ENCODE measurements at places on chromosomes 1 and 21.

GRCh38 chr1:150876119-150876454 is 312 bp downstream of the ARNT start:
- DNase-seq, result no peak

- no peak for DNase-seq
These were observed 4.6 kb downstream of the DR1 start for GRCh38 chr1:93350322-93350721.

DNA sequence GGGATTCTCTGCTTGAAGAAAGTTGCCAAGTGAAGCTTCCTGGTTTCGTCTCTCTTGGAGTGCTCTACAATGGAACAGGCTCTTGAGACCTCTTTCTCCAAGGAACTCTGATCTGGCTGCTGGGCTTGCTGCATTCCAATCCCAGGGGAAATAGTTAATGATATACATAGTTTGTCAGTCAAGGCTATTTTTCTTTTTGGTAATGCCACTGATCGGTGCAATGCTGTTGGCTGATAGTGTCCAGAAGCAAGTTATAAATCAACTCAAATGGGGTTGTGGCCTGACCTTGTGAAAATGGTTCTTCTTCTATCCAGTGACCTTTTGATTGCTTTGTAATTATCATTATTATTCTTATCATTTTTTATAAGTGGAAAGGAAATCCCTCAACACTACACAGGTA is 48.4 kb upstream of the TNFSF18 start:
- no peak for DNase-seq

- DNase-seq, result no peak
These were observed 106.8 kb downstream of the LMO4 start for GRCh38 chr1:87435484-87435883.

DNA sequence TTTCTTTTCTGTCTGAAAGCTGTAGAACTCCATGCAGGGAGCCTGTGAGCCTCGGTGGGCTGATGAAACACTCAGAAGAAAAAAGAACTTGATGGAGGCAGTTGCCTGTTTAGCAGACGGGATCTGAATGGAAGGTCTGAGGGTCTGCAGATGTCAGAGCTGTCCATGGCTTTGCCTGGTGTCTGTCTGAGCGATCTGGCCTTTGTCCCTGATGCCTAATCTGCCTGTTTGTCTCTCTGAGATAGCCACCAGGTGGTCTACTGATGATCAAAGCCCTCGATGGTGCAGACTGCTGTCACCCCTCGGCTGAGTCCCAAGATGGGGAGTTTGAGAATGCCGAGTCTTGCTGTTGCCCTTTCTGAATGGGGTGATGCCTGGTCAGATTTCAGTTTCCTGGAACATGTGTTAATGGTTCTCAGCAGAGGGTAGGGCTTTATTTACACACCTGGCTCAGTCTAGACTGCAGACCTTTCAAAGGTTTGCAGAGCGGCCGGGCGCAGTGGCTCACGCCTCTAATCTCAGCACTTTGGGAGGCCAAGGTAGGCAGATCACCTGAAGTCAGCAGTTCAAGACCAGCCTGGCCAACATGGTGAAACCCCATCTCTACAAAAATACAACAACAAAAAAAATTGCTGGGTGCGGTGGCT is 90.4 kb downstream of the KIF26B start:
- no peak for DNase-seq

GRCh38 chr1:231613419-231614349 is 12.9 kb upstream of the DISC1 start:
- DNase-seq, result no peak

DNA sequence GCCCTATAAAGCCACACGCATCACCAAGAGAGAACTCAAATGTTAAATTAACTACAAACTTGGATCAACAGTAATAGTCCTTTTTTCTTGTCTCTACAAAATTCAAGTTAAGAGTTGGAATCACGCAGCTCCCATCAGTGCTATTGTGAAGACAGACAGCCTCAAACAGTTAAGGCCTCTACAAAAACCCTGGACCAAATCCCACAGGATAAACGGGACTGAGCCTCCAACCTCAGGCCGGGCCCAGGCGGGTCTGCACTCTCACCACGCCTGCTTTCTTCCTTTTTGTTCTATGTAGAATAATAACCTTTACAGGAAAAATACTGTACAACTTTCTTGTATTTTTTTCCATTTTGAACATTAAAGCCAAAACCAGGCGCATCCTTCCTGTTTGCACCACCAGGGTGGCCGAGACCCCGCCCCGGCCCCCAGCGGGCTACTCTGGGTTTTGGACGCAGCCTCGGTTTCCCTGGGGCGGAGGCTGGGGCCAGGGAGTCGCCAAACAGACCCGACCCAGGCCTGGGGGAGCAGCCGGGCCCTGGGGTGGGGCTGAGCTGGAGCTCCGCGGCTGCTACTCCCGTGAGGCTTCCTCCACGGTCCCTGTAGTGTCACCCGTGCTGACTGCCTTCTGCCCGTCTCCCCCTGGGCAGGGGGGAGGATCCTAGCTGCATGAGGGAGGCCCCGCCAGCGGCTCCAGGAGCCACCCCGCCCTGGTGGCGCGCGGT is 158.4 kb downstream of the CASZ1 start:
- no peak for DNase-seq

DNA sequence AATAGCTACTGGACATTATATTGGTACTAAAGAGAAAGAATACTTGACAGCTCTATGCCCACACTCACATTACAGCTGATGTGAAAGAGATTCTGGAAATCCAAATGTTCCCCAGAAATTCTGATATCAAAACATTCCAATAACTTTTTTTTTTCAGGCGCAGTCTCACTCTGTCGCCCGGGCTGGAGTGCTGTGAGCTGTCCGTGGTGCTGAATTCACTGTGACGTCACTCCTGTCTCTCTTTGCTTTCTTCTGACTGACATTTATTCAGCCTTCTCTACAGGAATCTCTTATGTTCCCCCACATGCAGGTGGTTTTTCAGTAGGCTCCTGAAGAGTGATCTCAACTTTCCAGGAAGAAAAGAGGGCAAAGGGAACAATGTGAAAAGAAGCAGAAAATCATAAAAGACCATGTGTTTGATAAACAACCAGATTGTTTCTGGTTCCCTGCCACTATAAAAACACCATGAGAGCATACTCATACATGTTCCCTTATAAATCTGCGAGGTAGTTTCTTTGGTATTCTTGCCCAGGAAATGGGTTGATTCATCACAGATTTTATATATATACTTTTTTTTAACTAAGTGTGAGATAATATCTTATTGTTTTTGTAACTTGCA is 6.2 kb downstream of the S100A7A start:
- DNase-seq, result peak; percentile 18
